ENCODE measurements at places on chromosomes 12 and 14.

DNA sequence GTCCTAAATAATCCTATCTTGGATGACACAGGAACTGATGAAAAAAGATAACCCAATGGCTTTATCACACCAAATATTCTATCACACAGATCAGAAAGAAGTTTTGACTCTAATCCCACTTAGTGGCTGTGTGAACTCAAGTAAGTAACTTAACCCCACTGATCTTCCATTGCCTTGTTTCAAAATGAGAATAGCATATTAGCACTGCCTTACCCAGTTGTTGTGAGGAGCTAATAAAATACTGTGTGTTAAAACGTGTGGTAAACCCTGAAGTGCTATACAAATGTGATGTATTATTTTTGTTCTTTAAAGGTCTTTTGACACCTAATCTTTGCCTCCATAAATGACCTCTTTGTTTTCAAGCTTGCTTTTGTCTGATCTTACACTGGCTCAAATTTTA, 60.9 kb upstream of the ARID2 start:
- no peak for DNase-seq

DNA sequence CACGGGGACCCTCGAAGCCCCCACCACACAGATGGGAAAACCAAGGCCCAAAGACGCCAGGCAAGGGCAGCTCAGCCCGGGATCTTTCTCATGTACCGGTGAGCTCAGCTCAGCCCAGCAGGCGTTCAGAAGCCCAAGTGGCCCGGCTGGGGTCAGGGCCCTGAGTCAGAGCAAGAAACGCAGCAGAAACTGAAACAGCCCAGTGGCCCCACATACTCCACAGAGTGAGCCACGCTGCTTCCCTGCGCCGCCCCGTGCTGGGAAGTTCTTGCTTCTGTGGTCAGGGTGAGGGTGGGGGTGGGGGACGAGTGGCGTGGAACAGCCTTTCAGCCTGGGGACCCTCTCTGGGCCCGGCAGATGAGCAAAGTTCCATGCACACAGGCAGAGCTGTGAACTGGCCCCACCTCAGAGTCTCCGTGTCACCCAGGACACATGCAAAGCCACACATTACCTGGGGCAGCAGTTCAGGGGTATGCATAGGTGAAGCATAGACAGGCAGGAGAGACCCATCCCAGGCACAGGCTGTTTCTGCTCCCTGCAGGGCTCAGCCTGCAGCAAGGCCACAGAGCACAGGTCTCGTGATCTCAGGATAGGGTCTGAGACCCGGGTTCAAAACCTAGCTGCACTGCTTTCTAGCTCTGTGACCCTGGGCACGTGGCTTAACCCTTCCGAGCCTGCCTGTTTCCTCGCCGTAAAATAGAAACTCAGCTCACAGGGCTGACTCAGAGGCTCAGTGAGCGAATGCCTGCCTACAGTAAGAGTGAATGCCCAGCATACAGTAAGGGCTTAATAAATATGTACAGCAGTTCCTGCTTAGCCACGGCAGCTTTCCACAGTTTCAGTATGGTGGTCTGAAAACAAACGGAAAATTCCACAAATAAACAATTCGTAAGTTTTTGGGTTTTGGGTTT, 21.6 kb downstream of the NCOR2 start:
- DNase-seq: no peak

DNA sequence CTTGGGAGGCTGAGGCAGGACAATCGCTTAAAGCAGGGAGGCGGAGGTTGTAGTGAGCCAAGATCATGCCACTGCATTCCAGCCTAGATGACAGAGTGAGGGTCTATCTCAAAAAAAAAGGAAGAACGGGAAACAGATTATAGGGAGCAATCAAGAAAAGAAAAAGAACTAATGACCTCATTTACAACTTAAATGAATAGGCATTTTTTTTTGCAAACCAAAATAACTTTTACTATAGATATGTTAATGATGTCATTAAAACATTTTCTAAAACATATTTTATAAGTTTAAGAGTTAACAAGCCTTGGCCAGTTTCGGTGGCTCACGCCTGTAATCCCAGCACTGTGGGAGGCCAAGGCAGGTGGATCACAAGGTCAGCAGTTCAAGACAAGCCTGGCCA, 6.8 kb upstream of the RESF1 start:
- DNase-seq: no peak

DNA sequence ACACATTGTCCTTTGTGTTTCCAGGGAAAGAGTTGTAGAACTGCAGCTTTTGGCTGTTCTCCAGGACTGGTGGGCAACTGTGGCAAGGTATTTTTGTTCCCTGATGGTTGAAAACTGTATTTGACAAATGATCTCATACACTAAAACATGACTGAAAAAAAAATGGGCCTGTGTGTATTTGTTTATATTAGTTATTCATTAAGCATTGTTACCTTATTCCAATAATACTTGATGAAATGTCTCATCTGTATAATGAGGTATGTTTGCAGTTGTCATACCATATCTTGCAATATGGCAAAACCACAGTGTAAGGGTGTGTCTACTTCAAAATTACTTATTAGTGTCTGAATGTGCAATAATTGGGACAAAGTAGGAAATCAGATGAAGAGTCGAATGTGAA, 479.4 kb upstream of the NOVA1 start:
- DNase-seq: no peak

DNA sequence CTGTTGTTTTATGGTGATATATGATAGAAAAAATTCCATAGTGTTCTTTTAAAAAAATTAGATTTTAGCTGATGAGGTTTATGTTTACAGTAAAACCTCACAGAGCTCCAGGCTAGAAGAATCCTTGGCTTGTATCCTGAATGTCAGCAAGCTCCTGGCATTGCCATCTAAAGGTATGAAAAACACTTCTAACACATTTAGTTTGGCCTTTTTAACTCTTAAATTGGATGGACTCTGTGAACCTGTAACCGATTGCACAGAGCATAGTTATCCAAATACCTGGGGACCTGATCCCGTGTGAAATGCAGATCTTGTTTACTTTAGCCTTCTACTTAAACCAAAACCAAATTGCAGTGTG, 241.1 kb upstream of the DCN start:
- no peak for DNase-seq

- no peak for DNase-seq
Measured at GRCh38 chr12:53701518-53702264, 25.6 kb downstream of the CALCOCO1 start.

GRCh38 chr12:120370343-120371243, 1.6 kb upstream of the MSI1 start:
- no peak for DNase-seq

Measured in fibroblast of skin of left biceps (primary cell).